ENCODE measurements at places on chromosomes 4 and X.

DNA sequence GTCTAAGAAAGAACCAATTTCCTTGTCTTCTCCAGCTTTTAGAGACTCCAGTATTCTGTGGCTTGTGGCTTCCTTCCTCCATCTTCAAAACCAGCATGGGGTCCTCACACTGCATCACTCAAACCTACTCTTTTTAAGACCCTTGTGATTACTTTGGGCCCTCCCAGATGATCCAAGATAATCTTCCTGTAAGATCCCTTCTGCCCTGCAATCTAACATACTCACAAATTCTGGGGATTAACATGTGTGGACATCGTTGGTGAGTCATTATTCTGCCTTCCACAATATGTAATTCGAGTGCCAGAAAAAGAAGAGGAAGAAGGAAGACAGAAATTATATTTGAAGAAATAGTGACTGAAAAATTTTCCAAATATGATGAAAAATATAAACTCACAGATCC is 47.9 kb downstream of the BEND4 start:
- no peak for DNase-seq

GRCh38 chr4:6894528-6895498 is 14.8 kb upstream of the TBC1D14 start:
- no peak for DNase-seq

- DNase-seq, result no peak
Measured at GRCh38 chrX:97234471-97235081, 350.9 kb downstream of the RPA4 start.

GRCh38 chrX:22365460-22365859 is 92.7 kb downstream of the CBLL2 start:
- peak; percentile 25 for DNase-seq

DNA sequence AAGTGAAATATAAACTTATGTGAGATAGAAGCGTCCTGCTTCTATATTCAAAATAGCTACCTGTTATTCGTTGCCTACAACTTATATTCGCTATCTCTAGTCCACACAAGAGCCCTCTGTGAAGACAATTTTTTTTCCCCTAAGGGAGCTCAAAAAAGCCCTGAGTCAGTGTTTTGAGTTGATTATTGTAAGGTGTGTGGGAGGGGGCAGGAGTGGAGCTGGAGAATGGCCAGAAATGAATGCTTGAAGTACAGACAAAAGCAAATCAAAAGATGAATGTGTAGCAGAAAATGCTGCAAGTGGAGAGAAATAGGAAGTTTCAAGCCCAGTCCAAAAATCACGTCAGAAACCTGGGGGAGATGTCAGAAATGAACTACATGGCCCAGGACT is 655.0 kb upstream of the LCORL start:
- no peak for DNase-seq

DNA sequence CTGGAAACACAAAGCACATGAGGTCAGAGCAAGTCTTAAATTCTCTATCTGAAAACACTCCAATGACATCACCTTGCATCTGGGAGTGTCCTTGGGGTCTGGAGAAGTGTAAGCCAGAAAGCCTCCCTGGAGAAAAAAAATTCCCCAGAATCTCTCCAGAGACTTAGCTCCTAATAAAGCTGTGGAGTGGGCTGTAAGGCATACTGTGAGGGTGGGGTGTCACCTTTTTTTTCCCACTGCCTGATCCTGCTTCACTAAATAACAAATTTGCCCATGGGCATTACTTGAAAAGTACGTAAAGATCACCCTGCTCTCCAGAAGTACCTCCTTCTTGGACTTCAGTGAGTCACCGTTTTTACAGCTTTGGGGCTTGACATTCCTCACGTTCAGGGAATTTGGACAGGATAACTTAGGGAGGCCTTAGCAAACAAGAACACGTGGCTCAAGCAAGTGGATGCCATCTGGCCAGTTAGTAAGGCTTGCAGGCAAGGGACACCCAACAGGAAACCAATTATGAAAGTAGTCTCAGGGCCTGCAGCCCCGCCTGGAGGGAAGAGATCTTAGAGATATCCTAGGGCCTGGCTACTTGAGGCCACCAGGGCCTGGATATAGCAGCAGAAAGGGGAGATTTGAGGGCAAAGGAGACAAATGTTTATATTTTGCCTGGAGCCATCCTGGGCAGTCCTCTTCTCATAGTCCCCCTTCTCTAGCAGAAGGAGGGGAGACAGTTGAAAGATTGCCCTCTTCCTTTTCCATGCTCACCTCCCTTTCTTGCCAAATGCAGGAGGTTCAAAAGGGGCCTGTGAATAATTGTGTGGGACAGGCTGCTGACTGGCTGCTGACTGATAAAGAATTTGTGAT is 60.1 kb upstream of the PLAC1 start:
- DNase-seq, result peak; percentile 26
